ENCODE measurements at places on chromosomes 4 and X.
A peak's percentile ranks its signal among the peaks of the same experiment; 100 is the strongest.

DNA sequence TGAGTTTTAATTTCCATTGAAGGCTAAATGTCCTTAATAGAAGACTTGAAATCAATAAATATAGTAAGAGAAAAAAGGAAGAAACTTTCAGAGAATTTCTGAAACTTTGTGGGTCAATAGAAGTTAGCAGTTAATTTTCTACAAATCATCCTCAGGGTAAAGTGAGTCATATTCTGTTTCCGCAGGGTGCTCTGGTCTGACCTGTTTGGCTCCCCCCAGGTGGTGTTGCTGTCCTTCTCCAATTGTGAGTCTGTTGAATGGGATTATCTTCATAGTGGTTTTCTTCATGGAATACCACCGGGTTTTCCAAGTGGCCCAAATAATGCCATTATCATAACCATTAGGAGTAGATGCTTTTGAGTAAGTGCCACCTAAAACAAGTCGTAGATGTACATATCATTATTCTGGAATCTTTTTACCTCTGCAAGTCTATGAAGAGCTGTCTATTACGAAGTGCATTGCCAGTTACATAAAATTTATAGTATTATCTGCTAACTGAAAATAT, 7.7 kb downstream of the FGG start:
- H3K27ac ChIP-seq: no peak overlapping the region
- no peaks in the 10 kb centered on the region for H3K4me1 ChIP-seq
- H3K4me3 ChIP-seq: no peak overlapping the region
- H3K27me3 ChIP-seq: no peaks in the 10 kb centered on the region
- H3K36me3 ChIP-seq: no peaks in the 10 kb centered on the region

- peak; percentile 88 for DNase-seq
- H3K4me3 ChIP-seq: no peak overlapping the region
- H3K36me3 ChIP-seq: no peaks in the 10 kb centered on the region
- peak overlapping the region; percentile 61 for H3K27ac ChIP-seq
These were observed 65.8 kb upstream of the PRPS1 start for GRCh38 chrX:107562482-107562881.

GRCh38 chr4:129240816-129241215, 144.9 kb downstream of the C4orf33 start:
- no peaks in the 10 kb centered on the region for H3K27me3 ChIP-seq
- no peak overlapping the region for H3K27ac ChIP-seq
- H3K4me1 ChIP-seq: no peaks in the 10 kb centered on the region
- DNase-seq: no peak
- no peaks in the 10 kb centered on the region for H3K36me3 ChIP-seq

DNA sequence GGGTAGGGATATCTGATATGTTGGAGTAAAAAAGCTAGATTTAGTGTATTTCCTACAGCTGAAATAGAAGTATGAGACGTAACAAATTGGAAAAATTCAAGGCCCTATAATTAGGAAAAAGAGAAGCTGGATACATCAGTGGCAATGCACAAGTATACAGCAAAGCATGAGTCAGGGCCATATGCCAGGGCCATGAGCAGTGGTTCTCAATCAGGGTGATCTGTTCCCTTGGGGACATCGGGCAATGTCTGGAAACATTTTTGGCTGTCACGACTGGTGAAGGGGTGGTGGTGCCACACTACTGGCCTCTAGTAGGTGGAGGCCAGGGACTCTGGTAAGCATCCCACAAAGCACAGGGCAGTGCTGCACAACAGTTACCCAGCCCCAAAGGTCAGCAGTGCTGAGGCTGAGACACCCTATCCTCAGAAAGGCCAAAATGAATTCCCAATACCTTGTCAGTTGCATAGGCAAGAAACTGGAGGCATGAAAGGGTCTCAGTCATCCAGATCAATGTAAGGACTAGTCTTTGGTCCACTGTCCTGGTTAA, 36.8 kb upstream of the NAP1L5 start:
- H3K27me3 ChIP-seq: no peaks in the 10 kb centered on the region
- H3K4me1 ChIP-seq: peaks cover 2% of the 10 kb centered on the region
- H3K27ac ChIP-seq: no peak overlapping the region
- DNase-seq: peak; percentile 7
- peaks cover 37% of the 10 kb centered on the region for H3K36me3 ChIP-seq
- no peak overlapping the region for H3K4me3 ChIP-seq

DNA sequence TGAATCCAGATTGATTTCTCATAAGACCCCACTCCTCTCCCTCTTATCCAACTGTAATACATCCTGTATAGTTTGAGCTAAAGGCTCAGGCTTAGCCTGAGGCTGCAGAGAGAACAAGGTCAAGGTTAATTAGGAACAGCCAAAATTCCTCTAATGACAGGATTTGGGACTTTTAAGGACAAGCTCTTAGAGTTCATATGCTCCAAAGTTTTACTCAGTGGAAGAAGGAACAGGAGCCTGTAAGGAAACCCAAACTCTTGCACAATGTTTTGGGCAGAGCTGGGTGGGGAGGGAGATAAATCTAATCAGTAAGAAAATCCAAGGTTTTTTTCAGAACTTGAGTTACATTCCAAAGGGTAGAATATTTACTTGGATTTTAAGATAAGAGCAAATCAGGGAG, 238.8 kb downstream of the QDPR start:
- H3K4me3 ChIP-seq: no peak overlapping the region
- H3K4me1 ChIP-seq: peaks cover 1% of the 10 kb centered on the region
- H3K36me3 ChIP-seq: no peaks in the 10 kb centered on the region

DNA sequence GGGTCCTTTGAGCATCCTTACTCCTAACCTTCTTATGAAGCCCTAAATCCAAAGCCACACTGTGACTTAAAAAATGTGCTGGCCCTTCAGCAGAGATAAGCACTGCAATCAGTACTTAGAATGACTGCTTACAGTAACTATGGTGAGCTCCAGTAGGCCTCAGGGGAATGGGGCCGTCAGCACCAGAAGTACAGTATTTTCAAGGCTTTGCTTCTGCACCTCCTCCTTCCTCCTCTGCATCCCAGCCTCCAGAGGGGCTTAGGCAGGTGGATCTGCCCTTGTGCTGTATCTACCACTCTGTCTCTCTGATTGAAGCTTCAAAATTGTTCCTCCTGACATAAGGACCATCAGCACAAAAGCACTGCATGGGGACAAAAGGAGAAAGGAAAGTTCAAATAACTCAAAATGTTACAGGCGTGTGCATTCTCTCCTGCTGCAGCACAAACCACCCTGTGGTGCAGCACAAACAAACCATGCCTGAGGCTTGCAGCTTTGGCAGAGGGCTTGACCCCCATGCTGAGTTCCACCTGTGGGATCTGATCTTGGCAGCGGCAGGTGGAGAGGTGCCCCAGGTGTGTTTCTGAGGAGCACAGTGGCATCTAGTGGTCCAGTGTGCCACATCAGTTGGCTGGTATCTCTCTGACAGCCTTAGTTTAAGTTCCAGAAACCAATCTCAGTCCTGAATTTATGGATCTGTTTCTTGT, 164.7 kb downstream of the SOWAHB start:
- H3K27me3 ChIP-seq: no peaks in the 10 kb centered on the region
- peaks cover 20% of the 10 kb centered on the region for H3K4me1 ChIP-seq
- DNase-seq: no peak

- no peaks in the 10 kb centered on the region for H3K4me1 ChIP-seq
- H3K27me3 ChIP-seq: no peaks in the 10 kb centered on the region
- no peaks in the 10 kb centered on the region for H3K36me3 ChIP-seq
- no peak for DNase-seq
- H3K27ac ChIP-seq: no peak overlapping the region
- no peak overlapping the region for H3K4me3 ChIP-seq
These were observed 110.6 kb upstream of the FSTL5 start for GRCh38 chr4:162274354-162274753.

DNA sequence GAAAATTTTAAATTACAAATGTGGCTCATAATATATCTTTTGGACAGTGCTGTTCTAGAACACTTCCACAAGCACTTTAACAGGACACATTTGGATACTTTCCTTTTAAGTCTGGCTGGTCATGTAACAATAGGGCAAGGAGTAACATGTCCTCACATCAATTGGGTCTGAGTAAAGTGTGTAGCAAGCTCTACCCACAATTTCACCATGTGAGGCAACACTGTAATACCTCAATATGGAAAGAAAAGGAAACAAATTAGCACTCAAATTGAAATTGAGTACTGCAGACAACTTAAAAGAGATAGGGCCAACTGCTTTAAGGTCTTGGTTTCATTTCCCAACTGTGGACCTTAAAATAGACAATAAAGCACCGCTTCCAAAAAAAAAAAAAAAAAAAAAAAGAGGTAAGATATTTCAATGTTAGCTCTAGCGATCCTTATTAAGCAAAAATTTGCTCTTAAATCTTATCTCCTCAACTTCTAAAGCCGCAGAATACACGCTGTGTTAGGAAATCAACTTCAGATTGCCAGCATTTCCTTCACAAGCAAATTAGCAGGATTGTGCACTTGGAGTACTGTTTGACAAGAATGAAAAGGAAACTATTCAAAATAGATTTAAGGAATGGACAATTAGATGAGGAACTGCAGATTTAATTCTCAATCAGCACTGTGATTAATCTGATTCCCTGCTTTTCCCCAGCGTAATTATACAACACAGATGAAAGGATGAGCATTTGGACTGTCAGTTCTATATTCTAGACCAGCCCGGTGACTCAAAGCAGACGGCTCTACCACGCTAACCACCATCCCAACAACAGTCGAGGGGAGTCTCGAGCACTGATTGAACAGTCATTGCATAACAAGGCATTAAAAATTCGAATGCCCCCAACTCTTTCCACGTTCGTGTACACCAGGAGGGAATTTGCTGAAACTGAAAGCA, 1.6 kb downstream of the CASK start:
- no peaks in the 10 kb centered on the region for H3K4me1 ChIP-seq
- peaks cover 7% of the 10 kb centered on the region for H3K27me3 ChIP-seq
- peak overlapping the region; percentile 81 for H3K27ac ChIP-seq

DNA sequence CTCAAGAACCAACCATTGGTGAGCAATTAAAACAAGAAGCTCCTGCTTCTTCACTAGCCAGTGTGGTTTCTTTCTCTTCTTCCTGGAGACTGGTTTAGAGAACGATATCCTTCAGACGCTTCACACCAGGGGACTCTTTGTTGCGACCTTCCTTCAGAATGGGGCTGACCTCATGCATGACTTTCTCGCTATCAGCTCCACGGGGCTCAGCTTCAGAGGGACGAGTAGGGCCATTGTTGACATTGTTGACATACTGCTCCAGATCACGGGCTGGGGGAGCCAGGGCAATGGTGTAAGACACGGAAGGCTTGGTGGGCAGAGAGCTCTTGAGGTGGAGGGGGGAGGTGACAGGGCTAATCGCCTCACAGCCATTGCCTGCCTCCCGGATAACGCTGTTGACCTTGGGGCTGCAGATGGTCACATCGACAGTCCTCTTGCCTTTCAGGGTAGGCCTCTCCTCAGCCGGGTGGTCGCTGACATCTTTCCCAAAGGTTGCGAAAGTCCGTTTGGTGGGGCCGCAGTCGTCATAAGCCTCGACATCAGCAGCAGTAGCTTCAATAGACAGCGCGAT, 113.8 kb downstream of the PCDH19 start:
- H3K4me1 ChIP-seq: no peaks in the 10 kb centered on the region
- H3K36me3 ChIP-seq: no peaks in the 10 kb centered on the region
- H3K27ac ChIP-seq: no peak overlapping the region
- no peaks in the 10 kb centered on the region for H3K27me3 ChIP-seq
- no peak overlapping the region for H3K4me3 ChIP-seq

DNA sequence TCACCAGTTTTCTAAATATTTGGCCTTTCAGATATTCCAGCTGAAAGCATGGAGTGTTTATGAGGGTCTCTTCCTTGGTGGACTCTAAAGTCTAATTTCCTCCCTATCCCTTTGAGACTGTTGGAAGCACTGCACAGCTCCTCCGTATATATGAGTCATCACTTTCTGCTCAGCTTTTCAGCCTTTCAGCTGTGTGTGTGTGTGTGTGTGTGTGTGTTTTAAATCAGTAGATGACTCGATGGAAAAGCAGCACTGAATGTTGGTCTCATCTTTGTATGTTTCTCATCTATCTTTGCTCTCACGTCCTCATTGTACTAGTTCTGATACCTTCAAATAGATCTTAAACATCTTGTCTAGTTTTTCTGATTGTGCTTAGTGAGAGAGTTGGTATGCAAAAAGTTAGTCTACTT, 81.6 kb downstream of the ZFX start:
- H3K27ac ChIP-seq: no peak overlapping the region
- peaks cover 2% of the 10 kb centered on the region for H3K4me1 ChIP-seq
- peak; percentile 93 for DNase-seq

- peaks cover 3% of the 10 kb centered on the region for H3K4me1 ChIP-seq
- peak; percentile 54 for DNase-seq
- H3K36me3 ChIP-seq: peaks cover 2% of the 10 kb centered on the region
- H3K27ac ChIP-seq: no peak overlapping the region
These were observed 252.3 kb downstream of the ARHGAP10 start for GRCh38 chr4:147984065-147984777.

DNA sequence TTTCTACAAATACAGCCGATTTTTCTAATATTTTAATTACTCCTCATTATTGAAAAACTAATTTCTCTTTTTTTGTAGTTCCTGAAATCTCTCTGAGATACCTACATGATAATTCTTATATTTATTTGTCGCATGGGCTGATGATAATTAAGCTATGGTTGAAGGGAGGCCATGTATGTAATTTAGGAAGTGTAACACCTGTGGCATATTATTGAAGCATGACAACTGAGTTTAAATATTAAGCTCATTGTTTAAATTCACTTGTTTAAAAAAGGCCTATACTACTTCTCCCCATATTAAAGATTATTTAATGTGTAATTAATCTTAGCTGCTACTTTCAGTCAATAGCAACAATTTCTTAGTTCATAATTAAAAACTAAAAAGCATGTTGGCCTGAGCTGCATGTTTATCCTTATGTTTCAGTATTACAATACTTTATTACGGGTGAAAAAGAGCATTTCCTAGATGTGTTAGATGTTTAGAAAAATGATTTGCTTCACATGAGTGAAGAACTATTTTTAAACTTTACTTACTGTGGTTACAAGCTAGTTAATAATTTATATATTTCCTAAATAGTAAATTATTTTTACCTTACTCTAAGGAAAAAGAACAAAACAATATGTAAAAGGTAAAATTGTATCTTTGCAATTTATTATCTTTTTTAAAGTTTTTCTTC, 122.4 kb downstream of the RAP1GDS1 start:
- peaks cover 1% of the 10 kb centered on the region for H3K36me3 ChIP-seq
- H3K4me3 ChIP-seq: no peak overlapping the region
- H3K27me3 ChIP-seq: no peaks in the 10 kb centered on the region
- DNase-seq: no peak
- H3K27ac ChIP-seq: no peak overlapping the region

GRCh38 chrX:150736475-150736874, 43.3 kb downstream of the MTMR1 start:
- no peak overlapping the region for H3K27ac ChIP-seq
- no peak for DNase-seq
- H3K27me3 ChIP-seq: no peaks in the 10 kb centered on the region
- peaks cover 26% of the 10 kb centered on the region for H3K36me3 ChIP-seq

DNA sequence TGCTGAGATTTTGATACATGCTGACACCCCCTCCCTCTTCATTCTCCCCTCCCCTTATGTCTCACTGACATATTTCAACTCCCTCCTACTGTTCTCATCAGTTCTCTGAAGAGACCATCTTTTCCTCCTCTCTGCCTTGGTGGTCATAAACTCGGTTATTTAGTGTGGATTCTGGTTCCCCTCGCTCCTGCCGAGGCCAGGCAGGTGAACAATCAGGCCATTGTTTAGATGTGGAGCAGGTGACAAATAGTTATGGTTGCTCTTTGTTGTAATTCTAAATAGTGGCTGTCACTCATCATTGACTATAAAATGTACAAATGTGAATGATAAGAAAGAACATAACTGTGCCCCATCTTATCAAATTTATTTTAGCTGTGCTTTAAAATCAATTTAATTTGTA, 324.6 kb downstream of the BCOR start:
- H3K4me3 ChIP-seq: no peak overlapping the region
- peaks cover 2% of the 10 kb centered on the region for H3K4me1 ChIP-seq
- H3K36me3 ChIP-seq: no peaks in the 10 kb centered on the region
- DNase-seq: no peak
